Activated naive CD8-positive, alpha-beta T cell treated with anti-CD3 and anti-CD28 coated beads, Interleukin-2, amount 50 U/mL, for 24 hours (primary cell): ENCODE measurements at places on chromosomes 16 and 17.

DNA sequence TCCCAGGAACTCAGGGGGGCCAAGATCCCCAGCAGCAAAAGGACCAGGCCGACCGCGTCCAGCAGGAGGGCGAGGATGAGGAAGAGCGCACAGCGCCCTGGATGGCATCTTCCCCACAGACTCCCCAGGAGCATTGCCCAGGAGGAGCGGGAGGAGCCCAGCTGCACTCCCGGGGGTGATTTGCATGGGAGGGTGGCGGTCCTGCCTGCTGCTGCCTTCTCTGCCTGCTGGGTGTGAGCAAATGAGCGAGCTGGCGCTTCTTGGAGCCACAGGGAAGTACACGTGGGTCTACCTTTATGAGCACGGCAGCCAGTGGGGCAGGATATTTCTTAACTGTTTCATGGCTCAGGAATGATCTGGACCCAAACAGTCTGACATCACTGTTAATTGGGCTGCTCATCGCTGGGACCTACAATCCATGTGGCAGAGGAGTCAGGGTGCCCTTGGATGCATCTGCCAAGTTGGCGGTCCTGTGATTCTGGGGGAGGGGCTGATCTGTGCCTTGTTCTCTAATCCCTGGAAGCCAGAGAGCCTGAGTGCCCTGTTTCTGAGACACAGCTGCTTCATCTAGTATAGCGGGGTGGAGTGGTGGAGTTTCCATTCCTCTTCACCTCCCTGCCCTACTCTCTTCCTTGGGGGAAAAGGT is at the start of gene TMEM238L:
Gene TMEM238L, minus strand, starts transcription at position 270 of the 646 bp plus-strand sequence. Its CDS starts 136 bp downstream, at position 134.
- no peaks in the 10 kb centered on the region for H3K36me3 ChIP-seq
- no peak for DNase-seq
- H3K4me1 ChIP-seq, result no peaks in the 10 kb centered on the region
- H3K27ac ChIP-seq, result no peak within 1 kb of the TSS
- no peak within 1 kb of the TSS for H3K4me3 ChIP-seq

- no peak overlapping the region for H3K4me3 ChIP-seq
- H3K36me3 ChIP-seq, result peaks cover 1% of the 10 kb centered on the region
- H3K27me3 ChIP-seq, result no peaks in the 10 kb centered on the region
- peak overlapping the region; percentile 29 for H3K27ac ChIP-seq
- DNase-seq, result no peak
These were observed 587.7 kb downstream of the MAF start for GRCh38 chr16:79012671-79013434.

- H3K27me3 ChIP-seq, result no peaks in the 10 kb centered on the region
- peaks cover 53% of the 10 kb centered on the region for H3K36me3 ChIP-seq
These were observed 13.6 kb downstream of the HEATR6 start for GRCh38 chr17:60065136-60065535.

- H3K4me3 ChIP-seq, result no peak overlapping the region
- no peak overlapping the region for H3K27ac ChIP-seq
- DNase-seq, result no peak
- no peaks in the 10 kb centered on the region for H3K4me1 ChIP-seq
- no peaks in the 10 kb centered on the region for H3K27me3 ChIP-seq
These were observed 16.2 kb downstream of the WWOX start for GRCh38 chr16:78115659-78116058.

DNA sequence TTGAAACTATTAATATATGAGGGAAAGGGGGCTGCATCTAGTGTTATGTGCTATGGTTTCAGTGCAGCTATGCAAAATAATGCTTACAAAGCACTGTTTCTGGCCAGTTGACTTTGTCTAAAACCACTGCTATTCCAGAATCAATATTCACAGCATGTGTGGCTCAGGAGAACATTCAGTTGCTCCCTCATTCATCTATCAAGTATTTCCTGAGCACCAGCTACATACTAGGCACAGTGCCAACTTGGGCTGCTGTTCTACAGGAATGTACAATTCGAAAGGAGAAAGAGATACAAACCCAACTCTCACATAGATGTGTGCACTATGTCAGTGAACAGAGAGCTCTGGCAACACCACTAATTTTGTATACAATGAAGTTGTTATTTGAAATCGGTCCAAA is 183.0 kb downstream of the PHKB start:
- H3K4me3 ChIP-seq, result no peak overlapping the region
- no peak for DNase-seq
- peaks cover 26% of the 10 kb centered on the region for H3K36me3 ChIP-seq
- no peaks in the 10 kb centered on the region for H3K27me3 ChIP-seq
- H3K27ac ChIP-seq, result no peak overlapping the region

DNA sequence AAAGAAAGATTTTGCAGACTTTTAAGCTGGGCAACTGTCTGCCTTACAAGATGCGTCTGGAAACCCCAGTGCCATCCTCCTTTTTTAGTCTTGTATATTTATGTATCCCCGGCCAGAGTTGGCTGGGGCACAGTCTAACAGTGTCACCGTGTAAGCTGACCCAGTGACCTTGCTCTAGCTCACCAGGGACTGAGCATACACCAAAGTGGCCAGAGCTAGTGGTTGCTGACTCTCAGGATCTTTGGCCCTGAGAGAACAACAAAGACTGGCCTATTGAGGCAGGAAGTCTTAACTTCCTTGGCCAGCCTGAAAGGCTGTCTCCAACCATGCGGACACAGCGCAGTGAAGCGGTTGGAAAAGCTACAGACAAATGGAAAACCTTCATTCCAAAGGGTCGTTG is 745.2 kb downstream of the WWOX start:
- no peaks in the 10 kb centered on the region for H3K27me3 ChIP-seq
- no peak overlapping the region for H3K27ac ChIP-seq
- no peak for DNase-seq
- no peak overlapping the region for H3K4me3 ChIP-seq

DNA sequence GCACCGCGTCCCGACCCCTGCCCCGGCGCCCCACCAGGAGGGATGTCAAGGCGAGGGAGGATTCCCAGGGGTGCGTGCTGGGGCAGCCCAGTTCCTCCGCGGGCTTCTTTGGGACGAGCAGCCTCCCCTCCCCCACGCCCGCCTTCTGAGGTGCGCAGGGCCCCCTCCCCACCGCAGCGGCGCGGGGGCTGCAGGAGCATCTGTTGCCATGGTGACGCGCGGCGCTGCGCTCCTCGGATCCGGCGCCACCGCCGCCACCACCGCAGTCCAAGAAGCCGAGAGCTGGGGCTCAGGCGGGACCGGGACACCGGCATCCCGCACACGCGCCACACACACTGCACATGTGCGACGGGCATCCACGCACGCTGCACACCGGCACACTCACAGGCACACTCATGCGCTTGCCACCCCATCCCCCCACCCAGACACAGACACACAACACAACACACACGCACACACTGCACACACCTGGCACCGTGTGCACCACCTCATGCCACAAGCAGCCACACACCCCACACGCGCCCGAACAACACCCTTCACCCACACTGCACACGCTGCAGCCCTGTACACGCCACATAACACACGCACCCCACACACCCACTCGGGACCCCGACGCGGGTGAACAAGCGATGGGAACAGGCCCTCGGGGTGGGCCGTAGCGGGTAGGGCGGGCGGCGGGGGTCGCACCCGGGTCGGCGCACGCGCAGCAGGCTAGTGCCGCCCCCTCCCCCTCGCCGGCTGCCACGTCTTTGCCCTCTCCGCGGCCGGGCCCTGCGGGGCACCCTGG is 17.0 kb downstream of the ENPP7 start:
- peaks cover 48% of the 10 kb centered on the region for H3K27me3 ChIP-seq
- H3K36me3 ChIP-seq, result no peaks in the 10 kb centered on the region
- H3K4me3 ChIP-seq, result peak overlapping the region; percentile 32
- DNase-seq, result no peak
- H3K4me1 ChIP-seq, result peaks cover 28% of the 10 kb centered on the region

- no peaks in the 10 kb centered on the region for H3K36me3 ChIP-seq
- peaks cover 2% of the 10 kb centered on the region for H3K27me3 ChIP-seq
- H3K4me3 ChIP-seq, result no peak overlapping the region
- DNase-seq, result no peak
- no peaks in the 10 kb centered on the region for H3K4me1 ChIP-seq
- no peak overlapping the region for H3K27ac ChIP-seq
These were observed 273.1 kb downstream of the CDH13 start for GRCh38 chr16:82899731-82900450.

GRCh38 chr17:50507871-50508572 is at the start of gene MYCBPAP:
Gene MYCBPAP, plus strand, starts transcription at chr17:50508439. Its CDS starts 236 bp downstream, at chr17:50508675.
- peak within 1 kb of the TSS; percentile 91 for H3K4me3 ChIP-seq
- peak; percentile 85 for DNase-seq
- peaks cover 51% of the 10 kb centered on the region for H3K4me1 ChIP-seq
- no peaks in the 10 kb centered on the region for H3K27me3 ChIP-seq
- no peaks in the 10 kb centered on the region for H3K36me3 ChIP-seq
- peak within 1 kb of the TSS; percentile 86 for H3K27ac ChIP-seq
